Spleen (tissue), 13 donors: ENCODE measurements at places on chromosomes 3 and 15.

DNA sequence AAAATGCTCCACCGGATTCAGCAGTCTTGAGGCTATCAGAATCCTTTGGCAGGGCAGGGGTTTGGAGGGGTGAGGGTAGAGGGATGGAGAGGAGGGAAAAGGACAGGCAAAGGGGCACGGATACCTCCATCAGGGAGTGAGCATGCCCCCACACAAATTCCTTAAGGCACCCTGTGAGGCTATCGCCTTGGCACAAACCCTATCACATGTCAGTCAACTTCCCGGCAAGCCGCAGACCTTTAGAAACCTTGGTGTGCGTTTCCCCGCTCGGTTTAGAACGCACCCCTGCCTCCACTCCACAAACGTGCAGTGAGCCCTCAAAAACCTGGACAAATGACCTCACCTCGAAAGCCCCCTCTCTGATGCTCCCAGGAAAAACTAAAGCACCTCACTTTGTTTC lies 422 bp upstream of the SETMAR start:
- DNase-seq, result peak; percentile 83

- no peak for DNase-seq
These were observed 6.1 kb upstream of the DUSP7 start for GRCh38 chr3:52062505-52062904.

GRCh38 chr15:67824976-67825880 lies at the start of gene SKOR1:
Gene SKOR1 (plus strand): TSS chr15:67825509. CDS start chr15:67825603, 94 bp downstream.
- peak; percentile 64 for DNase-seq

GRCh38 chr3:141578202-141578973 lies 91.6 kb downstream of the RASA2 start:
- no peak for DNase-seq

GRCh38 chr3:70985572-70985971 lies 598.0 kb downstream of the FOXP1 start:
- no peak for DNase-seq

- DNase-seq, result no peak
These were observed 23.1 kb downstream of the TNFAIP8L3 start for GRCh38 chr15:51071578-51071977.

- DNase-seq, result no peak
These were observed 121.6 kb downstream of the OPA1 start for GRCh38 chr3:193714523-193715137.

DNA sequence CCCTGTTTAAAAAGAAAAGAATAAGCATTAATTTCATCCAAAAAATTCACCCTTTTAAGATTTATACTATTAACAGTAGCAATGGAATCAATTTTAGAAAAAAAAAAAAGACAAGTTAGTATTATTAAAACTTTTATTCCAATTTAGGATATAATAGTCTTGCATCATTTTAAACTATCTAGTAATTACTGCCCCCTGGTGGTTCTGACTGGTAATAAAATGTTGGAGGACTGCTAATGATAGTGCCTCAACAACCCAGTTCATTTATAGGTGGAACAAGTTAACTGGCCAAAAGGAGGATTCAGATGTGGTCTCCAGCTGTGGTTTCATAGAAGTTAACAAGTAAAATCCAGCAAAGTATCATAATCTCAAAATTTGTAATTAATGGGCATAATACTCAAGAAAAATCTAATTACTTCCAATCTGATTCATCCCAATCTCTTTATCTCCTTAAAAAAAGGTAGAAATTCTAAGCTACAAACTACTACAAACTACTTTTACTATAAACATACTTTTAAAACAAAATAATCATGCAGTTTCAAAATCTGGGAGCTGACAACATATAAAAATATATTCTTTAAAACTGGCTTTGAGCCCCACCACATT lies 30.7 kb upstream of the WDR49 start:
- DNase-seq, result no peak

DNA sequence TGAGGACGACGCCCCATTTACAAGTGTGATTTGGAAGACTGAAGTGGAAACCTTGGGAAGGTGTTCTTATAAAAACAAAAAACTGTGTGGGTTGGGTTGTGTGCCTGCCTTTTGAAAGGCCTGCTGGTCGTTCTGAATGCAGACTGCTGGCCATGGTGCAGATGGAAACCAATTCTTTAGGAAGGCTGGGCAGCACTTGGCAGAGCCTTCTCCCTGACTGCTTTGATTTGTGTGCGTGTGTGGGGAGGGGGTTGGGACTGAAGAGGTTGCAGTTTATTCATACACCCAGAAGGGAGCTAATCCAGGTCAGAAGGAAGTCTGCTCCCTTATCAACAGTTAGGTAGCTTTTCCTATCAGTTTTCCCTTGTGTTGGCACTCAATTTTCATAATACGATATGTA lies 288.7 kb downstream of the SOX2 start:
- DNase-seq, result no peak

DNA sequence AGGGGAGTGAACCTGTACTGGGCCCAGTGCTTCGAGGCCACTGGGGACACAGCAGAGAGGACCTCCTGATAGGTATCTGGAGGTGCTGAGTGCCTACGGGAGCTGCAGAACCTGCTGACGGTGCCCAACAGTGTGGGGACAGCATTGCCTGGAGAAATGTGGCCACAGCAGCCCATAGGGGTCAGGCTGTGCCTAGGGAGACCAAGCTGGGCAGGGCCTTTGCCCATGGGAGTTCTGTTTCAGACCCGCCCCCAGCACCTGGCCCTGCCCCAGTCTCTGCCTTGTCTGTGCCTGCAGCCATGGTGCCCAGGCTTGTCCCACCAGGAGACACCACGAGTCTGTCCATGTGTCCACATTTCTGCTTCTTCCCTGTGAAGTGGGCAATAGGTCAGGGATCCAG lies 15.3 kb upstream of the RPL32 start:
- no peak for DNase-seq

GRCh38 chr15:64653757-64654156 lies 121.6 kb downstream of the RBPMS2 start:
- DNase-seq, result no peak

GRCh38 chr15:29860872-29861271 lies 38.6 kb upstream of the TJP1 start:
- DNase-seq, result no peak
